ENCODE measurements at places on chromosomes 2 and 18. TPM values are rescaled to one million over a fixed set of nuclear protein-coding genes. Genes with fewer than 3 reads are reported as not detected.

The EFHD1 gene
- polyA plus RNA-seq: 2.6 TPM

The HOXD3 gene
- polyA plus RNA-seq: 2.0 TPM

The INO80B gene
- polyA plus RNA-seq: 21.4 TPM

The DSC2 gene
- 2.8 TPM for polyA plus RNA-seq

The RIT2 gene
- not detected for polyA plus RNA-seq

The DLGAP1 gene
- 0.22 TPM for polyA plus RNA-seq

The COL5A2 gene
- 8.0 TPM for polyA plus RNA-seq
